ENCODE measurements at places on chromosomes 2 and 18. TPM values are rescaled to one million over a fixed set of nuclear protein-coding genes. Genes with fewer than 3 reads are reported as not detected.

LYG2 gene
- total RNA-seq, result not detected

RGPD3 gene
- 0.85 TPM for total RNA-seq

NAT8 gene
- not detected for total RNA-seq

DCDC2C gene
- not detected for total RNA-seq

NMS gene
- not detected for total RNA-seq

TRPM8 gene
- total RNA-seq, result under 0.01 TPM

XDH gene
- 0.38 TPM for total RNA-seq

NGEF gene
- 1.9 TPM for total RNA-seq

BOK gene
- 20.1 TPM for total RNA-seq

CLEC4F gene
- not detected for total RNA-seq

DYSF gene
- 5.6 TPM for total RNA-seq

GALNT14 gene
- total RNA-seq, result 1.7 TPM

MGAT4A gene
- total RNA-seq, result 0.28 TPM

SIX3 gene
- not detected for total RNA-seq

PPP1R1C gene
- total RNA-seq, result 0.77 TPM

TUBA4B gene
- not detected for total RNA-seq

UCN gene
- total RNA-seq, result 1.1 TPM

FBXO48 gene
- total RNA-seq, result 0.28 TPM

SERPINB10 gene
- total RNA-seq, result not detected

GAD1 gene
- total RNA-seq, result under 0.01 TPM

TMEM214 gene
- 16.3 TPM for total RNA-seq

MTCL1 gene
- 21.7 TPM for total RNA-seq

CGREF1 gene
- 14.9 TPM for total RNA-seq

CYS1 gene
- 0.58 TPM for total RNA-seq

Data from regular cardiac myocyte (primary cell).